ENCODE measurements at places on chromosomes 3 and 15.

DNA sequence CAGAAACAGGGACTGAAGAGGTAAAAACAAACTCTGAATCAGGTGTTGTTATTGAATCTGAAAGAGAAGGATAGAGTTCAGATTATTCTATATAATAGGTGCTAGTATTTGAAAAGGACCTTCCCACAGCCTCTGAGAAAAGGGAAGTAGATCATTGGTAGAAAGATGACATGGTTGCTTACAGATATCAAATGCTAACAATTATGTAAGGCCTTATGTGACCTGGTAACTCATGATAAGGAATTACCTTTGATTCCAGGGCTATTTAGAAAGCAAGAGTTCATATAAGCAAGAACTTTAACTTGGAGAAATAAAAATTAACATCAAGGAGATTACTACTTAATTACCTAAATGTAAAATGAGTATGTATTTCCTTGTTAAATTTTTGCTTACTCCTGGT is 7.6 kb downstream of the SLC27A2 start:
- no peak for DNase-seq

DNA sequence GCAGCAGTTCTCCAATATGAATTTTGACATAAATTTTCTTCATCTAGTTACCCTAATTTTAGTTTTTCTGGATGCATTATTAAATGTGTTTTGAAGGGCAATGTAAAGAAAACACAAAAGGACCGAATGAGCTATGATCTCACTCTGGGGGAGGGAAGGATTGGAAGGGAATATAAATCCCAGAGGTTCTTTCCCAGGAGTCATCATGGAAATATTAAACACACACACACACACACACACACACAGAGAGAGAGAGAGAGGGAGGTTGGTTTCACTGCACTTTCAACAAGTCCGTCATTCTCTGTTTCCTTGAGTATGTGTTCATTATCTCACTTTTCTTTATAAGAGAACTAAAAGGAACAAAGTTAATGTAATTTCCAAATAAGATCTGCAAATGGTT is 70.7 kb upstream of the DCBLD2 start:
- no peak for DNase-seq

GRCh38 chr3:73605412-73605811 is 19.3 kb downstream of the PDZRN3 start:
- no peak for DNase-seq

GRCh38 chr3:151740581-151740980 is 6.9 kb downstream of the AADACL2 start:
- no peak for DNase-seq

DNA sequence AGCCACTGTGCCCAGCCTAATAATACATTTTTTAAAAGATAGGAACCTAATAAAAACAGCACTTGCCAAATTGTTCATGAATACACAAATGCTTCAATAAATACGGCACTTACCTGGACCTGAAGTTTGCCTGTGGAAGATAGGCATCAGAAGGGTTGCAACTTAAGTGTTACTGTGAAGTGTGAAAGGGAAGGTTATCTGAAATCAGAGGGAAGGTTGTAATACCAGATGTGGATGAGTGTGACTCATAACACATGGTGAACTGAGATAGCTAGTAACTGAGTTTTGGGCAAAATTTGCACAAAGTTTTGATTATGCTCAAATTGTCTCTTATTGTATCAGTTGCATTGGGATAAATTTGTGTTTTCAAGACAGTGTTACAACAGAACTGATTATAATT is 68.0 kb downstream of the ATP11B start:
- DNase-seq, result no peak

DNA sequence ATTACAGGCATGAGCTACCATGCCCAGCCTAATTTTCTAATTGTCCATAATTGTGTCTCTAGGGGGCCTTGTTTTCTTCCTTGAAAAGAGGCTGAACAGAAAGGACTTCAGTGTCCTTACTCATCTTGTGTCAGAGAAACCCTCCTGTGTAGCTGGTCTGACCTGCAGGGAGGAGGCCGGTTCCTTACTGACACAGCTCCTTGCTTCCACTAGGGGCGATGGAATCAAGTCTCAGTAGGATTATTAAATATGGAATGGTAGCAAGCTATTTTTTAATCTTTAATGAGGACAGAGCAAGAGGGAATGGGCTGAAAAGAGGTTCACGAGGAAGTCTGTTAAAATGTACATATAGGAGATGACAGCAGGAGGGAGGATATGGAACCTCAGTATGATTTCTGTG is 8.6 kb downstream of the LPCAT4 start:
- DNase-seq, result peak; percentile 69

GRCh38 chr3:150797155-150797554 is 34.2 kb upstream of the SIAH2 start:
- peak; percentile 18 for DNase-seq

- DNase-seq, result no peak
Measured at GRCh38 chr15:96583671-96584070, 253.2 kb downstream of the NR2F2 start.

- no peak for DNase-seq
Measured at GRCh38 chr3:127707851-127708411, 35.2 kb downstream of the ABTB1 start.

DNA sequence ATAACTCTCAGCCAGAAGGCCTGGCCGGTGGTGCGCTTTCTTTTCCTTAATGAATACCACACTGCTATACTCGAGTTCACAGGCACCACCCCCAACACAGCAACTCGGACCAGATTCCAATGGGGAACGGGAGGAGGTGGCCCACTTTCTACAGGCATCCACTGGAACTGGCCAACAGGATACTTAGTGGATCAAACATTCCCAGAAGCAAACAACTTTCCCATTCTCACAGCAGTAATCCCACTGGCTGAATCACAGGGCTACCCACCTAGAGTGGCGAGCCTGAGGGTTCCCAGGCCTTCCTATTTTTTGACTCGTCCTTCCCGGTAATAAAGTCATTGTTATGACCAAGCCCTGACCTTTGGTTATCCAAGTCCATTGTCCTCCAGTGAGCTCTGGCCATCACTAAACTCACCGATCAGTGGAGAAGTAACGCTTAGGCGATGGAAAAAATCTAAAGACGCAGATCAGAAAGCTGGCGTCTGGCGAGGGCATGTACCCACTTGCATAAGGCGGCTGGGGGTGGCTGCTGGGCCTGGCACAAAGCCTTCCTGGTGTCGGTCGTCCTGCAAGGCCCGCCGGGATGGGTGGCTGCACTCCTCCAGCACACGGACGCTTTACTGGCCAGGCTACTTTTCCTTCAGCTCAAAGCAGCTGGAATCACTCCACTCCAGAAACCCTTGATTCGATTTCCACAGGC is 1.2 kb downstream of the EOGT start:
- peak; percentile 46 for DNase-seq

DNA sequence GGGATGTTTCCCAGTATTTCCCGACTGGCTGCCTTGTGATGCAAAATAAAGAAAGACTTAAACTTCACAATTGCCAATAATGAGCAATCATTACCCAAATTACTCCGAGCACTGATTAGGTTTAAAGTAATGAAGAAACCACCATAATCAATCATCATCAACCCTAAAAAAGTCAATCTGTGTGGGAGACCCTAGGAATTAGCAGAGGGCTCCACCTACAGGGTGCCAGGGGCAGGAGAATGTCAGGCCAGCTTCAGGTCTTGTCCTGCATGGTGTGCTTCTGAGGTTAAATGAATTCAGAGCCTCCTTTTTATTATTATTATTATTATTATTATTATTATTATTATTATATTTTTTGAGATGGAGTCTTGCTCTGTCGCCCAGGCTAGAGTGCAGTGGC is 478.0 kb upstream of the ARRDC4 start:
- no peak for DNase-seq

DNA sequence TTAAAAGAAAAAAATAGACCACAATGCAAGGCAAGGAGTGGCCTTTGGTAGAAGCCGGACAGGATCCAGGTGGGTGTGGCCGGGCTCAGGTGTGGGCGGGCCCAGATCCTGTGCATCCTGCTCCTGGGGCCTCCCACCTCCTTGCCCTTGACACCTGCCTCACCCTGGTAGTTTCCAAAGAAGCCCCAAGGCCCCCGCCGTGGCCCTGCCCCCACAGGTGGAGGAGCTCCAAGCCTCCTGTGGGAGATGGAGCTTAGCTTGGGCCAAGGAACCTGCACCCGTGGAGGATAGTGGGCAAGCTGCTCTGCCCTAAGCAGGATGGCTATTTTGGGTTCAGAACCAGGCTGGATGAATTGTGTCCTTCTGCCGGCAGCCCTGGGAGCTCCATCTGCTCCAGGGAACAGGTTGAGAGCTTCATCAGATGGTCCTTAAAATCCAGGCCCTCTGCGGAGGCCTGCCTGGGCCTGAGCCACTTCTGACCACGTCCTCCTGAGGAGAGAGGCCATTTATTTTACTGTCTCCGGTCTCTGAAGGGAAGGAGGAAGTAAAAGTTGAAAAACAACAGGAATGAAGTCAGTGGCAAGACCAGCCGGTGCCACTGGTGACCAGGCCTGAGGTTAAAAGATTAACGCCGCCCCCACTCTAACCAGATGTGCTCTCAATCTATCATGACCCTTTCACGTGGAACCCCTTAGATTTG is 53.9 kb upstream of the KLF13 start:
- no peak for DNase-seq

DNA sequence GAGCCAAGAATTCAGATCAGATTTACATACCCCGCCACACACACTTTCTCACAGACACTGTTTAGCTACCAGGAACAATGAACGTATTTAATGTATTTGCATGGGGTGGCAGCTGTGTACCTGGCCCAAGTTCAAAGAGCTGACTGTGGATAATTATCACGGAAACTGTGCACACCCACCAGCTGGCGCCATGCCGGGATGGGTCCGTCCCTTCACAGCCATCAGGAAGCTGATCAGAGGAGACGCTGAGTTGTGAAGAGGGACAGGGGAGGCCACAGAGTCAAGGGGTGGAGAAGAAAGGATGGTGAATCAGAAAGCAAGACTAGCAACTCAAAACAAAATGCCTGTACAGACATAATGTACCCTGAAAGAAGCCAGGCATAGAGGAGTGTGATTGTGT is 13.1 kb upstream of the PLA2G4D start:
- DNase-seq, result no peak

- no peak for DNase-seq
Measured at GRCh38 chr3:18370672-18371071, 54.5 kb downstream of the SATB1 start.

- no peak for DNase-seq
Measured at GRCh38 chr15:101115786-101116680, 135.8 kb downstream of the CHSY1 start.

GRCh38 chr3:18344306-18345014 is 80.7 kb downstream of the SATB1 start:
- DNase-seq, result no peak

- DNase-seq, result no peak
Measured at GRCh38 chr15:98398886-98399285, 249.5 kb upstream of the IGF1R start.

- no peak for DNase-seq
Measured at GRCh38 chr3:144049374-144049773, 77.8 kb downstream of the DIPK2A start.

DNA sequence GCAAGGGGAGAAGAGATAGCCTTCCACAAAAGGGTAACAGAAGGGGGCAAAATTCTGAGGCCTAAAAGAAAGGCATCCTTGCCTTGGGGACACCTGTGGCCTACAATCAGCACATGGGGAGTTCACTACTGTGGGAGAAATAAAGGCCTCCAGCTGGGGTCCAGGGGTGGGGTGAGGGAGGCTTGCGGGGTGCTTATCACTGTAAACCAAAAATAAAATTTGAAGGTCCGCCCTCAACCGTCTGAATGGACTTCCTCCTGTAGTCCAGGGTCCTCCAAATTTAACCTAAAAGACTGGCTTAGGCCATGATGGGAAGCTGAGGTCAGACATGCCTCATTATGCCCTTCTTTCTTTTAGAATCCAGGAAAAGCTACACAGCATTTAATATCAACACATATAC is 2.1 kb upstream of the POLR2M start:
- no peak for DNase-seq

DNA sequence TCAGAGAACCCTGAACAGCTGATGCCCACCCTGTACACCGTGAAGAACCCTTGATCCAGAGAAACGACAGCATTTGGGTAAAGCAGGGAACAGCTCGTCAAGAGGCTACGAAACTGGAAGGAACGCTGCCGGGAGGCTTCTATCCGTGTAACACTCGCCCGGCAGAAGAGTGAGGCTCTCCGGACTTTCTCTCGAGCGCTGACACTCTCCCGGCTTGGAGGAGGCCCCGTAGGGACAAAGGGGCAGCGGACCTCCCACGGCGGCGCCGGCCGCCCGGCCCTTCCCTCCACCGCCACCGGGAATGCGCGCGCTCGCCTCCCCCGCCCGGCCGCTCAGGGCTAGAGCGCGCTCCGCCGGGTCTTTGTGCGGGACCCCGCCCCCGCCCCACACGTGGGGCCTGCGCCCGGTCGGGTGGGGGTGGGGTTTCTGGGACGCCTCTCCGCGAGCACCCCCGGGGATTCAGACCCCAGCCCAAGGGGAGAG is 1.7 kb downstream of the HYAL2 start:
- peak; percentile 68 for DNase-seq

DNA sequence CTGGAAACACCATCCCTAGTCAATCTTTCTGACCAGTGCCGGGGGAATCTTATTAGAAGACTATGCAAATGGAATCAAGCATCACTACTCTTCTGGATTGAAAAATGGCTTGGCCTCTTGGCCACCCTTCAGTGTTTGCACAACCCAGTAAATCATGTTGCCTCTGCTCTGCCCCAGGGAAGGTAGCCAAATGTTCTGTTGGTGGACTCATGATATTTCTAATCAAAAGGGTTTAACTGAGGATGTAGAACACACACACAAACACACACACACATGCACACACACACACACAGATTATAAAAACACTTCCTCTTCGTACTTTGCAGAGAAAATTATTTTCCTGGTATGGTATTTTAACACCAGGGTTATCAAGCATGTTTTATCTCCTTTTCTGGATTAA is 7.9 kb downstream of the RBP2 start:
- DNase-seq, result no peak

- no peak for DNase-seq
Measured at GRCh38 chr3:7265736-7266135, 404.8 kb downstream of the GRM7 start.

GRCh38 chr15:62497356-62497755 is 332.3 kb upstream of the C2CD4B start:
- DNase-seq, result no peak

- DNase-seq, result no peak
Measured at GRCh38 chr3:170485294-170485693, 66.6 kb downstream of the CLDN11 start.

GRCh38 chr15:89429986-89430385 is 66.4 kb downstream of the RHCG start:
- DNase-seq, result no peak

DNA sequence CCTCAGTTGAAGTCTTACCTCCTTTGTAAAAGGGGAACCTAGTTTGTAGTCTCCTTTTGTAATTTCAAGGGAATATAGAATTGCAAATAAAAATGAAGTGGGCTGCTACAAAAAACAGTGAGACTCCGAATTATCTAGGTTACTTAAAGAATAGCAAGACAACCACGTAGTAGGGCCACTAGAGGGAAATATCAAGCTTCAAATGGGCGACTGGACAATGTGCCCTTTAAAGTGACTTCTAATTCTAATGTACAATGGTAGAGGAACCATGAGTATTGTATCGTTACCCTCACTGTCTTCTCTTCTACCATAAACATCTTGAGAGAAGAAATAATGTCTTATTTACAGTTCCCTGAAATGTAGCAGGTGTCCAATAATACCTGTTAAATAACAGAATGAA is 56.3 kb downstream of the TP63 start:
- no peak for DNase-seq

Measured in RKO (cell line).